Activated B cell treated with CpG ODN at 0.5 μM for 24 hours (primary cell): ENCODE measurements at places on chromosomes 12 and 14.

DNA sequence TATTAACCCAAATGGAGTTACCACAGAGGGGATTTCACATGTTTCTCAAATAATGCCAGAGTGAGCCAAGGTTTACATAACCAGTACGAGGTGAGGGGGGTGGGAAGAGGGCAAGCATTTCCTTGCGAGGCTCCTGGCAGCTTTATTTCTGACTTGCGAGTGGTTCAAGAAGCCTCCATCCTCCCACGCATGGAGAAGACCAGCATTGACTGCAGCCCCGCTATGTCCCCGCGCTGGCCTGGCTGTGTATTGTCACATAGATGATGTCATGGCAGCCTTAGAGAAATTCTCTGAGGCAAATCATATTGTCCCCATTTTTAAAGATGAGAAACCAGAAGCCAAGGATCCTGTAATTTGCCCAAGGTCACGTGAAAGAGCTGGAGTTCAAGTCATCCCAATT, 188.2 kb downstream of the CACNA1C start:
- DNase-seq = no peak

- peak; percentile 18 for DNase-seq
Measured at GRCh38 chr12:32535288-32535999, 136.1 kb downstream of the FGD4 start.

GRCh38 chr12:14841761-14842160, 1.6 kb downstream of the ART4 start:
- DNase-seq = no peak

DNA sequence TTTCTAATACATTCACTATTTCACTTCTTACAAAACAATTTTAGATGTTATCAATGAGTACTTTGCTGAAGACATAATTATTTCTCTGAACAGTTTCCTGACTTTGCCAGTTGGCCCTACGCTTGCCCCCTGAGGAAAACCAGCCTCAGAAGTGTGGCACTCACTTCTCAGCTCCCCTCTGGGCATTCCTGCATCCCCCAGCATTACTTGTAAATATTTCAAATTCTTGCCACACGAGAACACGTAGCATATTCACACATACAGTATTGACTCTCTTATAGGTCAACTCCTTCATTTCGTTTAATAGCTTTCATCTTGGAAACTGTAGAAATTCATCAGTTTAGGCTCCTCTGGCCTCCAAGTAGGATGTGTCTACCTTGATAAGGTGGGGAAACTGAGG, 65.2 kb downstream of the OTX2 start:
- no peak for DNase-seq

DNA sequence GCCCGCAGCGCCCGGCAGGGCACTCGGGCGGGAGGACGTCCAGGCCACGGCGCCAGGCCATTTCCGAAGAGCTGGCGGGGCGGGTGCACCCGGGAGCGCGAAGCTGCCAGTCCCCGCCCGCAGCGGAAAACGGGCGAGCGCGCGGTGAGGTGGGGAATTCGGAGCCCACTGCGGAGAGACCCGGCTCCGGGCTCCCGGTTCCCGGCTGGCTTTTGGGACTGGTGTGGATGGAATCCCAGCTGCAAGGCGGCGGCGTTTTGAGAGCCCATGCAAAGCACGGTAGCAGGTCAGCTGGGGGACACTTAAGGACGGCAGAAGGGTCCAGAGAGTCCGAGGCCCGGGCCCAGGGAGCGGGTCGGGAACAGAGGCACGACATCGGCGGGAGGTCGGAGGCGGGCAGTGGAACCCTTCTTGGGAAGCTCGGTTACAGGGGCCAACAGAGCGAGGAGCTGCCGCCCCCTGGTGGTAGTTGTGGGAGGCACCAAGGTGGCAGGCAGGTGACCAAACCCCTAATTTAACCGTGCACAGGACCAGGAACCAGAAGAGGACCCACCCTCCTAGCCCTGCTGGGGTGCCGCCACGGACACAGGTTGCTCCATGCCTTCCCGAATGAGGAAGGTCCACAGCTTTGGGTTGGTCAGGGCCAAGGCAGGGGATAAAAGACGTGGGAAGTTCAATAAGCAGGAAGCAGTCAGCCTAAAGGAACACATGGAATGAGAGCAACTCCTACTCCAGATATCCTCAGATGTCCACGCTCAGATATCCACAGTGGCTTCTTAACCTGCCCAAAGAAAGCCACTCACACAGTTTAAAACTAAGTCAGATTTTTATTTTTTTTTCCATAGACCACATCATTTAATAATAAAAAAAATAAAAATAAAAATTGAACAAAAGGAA, 685 bp upstream of the CDH24 start:
- peak; percentile 80 for DNase-seq

DNA sequence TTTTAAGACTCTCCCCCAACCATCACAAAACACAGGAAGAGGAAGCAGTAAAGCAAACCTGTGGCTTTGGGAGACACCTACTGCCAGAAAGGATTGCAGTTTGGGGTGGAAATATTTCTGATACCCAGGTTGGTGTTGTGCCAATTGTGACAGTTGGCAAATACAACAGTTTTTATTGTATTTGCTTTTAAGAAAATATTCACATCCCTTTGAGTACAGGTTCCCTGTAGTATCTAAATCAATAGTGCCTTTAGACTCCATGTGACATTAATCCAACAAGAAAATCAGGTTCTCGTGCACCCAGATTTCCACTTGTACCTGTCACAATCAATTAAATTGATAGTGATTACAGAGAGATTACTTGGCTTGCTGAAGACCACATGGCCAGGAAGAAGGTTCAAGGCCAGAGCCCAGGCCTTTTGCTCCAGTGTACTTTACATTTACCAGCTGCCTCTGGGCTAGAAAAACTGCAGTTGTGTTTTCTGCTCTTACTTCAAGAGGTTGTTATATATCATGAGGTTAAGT, 361.2 kb downstream of the ATP23 start:
- no peak for DNase-seq

- no peak for DNase-seq
Measured at GRCh38 chr12:112307317-112308011, 74.8 kb downstream of the HECTD4 start.

- DNase-seq = no peak
Measured at GRCh38 chr14:68257969-68258368, 438.4 kb downstream of the RAD51B start.

- DNase-seq = no peak
Measured at GRCh38 chr14:54794796-54795195, 107.8 kb downstream of the GCH1 start.

DNA sequence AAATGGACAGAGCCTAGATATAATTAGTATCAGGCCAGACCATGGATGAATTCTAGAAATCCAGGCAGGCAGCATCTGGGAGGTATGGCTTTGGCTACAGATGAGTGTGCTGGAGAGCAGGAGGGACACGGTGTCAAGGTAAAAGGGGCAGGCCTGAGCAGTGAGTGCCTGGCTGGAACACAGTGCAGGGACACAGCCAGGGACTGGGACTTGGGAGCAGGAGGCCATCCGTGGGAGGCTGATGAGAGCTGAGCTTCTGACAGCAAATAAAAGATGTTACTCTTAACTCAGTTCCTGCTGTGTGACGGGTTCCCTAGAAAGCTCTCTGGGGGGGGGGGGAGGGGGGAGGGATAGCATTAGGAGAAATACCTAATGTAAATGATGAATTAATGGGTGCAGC, 13.6 kb upstream of the LGALS3 start:
- no peak for DNase-seq

DNA sequence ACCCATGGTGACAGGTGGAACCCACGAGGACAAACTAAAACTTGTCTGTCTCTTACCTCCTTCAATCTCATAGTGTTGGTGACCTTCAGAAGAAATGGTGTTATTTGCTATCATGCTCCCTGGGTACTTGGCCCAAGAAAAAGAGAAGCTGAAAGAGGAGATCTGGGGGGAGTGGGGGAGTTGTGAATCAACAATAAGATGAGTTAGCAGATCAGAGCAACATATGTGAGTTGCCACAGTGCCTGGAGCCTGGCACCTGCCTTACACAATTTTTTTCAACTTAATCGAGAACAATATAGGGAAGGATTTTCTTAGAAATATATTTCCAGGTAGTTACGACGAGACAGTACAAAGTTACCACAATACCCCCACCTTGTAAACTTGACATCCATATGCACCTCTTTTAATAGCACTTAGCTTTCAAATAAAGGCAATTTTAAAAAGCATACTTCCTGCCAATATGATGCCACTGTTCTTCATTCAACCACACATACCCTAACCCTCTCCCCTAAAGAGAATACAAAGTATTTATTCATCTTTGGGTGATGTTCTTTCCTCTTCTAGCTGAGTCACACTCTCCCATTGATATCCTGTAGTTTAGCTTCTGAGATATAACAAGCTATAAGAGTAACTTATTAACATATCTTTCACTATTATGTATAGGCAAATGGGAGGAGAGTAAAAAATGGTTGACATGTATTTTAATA, 424.1 kb upstream of the OR4E1 start:
- no peak for DNase-seq

DNA sequence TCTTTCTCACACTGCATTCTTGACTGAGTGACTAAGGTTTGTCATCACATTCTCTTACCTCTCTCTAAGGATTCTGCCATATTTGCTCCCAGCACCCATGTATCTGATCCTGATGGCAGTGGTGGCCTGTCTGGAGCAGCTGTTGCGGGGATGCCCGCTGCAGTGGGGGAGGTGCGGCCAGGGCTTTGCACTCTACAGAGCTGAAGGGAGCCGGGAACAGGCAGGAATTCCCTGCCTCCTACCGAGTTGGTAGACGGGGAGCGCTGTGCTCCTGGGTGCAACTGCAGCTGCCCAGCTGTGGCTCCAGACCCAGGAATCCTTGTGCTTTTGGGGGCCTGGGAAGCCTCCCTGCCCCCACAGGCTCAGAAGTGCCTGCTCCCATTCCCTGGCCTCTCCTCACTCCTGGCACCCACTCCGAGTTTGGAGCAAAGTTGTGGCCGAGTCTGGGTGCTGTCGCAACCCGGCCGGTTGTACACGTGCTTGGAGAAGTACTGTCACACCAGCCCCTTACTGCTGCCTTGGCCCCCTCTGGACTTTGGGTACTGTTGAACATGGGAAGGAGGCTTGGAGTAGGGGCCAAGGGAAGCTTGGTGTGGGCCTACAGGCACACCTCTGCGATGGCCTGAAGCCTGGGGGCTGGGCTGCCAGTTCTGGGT, 106.9 kb upstream of the OR4E1 start:
- no peak for DNase-seq

DNA sequence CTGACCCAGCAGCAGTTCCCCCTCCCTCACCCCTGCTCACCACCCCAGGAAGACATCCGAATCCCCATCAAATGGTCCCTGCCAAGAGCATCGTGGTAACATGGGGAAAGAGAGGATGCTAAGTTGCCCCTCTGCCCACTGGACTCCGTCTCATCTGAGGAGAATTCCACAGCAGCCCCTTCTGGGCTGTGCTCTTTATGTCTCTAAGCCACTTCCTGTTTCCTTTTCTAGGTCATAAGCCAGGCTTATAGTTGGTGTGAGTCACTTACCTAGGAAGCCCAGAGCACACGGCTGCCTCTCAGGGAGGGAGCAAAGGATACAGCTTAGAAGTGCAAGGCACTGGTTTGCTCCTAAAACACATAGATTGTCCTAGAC, 76.0 kb downstream of the VCPKMT start:
- DNase-seq = no peak

DNA sequence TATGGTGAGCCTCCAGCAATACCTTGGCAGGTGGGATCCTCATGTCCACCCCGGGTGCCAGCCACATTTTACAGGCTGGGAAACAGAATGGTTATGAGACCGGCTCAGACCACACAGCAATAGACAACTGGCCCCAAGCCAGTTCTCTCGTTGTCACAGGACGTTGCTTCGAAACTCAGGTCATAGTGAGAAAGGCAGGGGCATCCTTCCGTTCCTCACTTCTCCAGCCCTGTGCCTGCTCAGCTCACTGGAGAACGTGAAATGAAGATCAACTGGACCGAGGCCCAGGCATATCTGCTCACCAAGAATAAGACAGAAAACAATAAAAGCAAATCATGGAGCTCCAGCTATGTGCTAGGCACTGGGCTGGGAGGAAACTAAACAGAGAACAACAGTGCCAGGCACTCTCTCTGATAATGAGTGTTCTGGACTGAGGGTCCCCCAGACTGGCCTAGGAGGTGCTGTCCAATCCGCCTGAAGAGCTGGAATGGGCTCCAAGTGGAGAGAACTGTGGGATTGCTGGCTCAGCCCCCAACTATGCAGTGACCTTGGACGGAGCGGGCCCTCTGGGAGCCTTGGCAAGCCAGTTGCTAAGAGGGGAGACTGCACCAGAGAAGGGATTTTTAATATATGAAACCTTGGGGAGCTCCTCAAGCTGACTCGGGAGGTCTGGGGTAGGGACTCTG, 18.8 kb upstream of the FAIM2 start:
- no peak for DNase-seq

DNA sequence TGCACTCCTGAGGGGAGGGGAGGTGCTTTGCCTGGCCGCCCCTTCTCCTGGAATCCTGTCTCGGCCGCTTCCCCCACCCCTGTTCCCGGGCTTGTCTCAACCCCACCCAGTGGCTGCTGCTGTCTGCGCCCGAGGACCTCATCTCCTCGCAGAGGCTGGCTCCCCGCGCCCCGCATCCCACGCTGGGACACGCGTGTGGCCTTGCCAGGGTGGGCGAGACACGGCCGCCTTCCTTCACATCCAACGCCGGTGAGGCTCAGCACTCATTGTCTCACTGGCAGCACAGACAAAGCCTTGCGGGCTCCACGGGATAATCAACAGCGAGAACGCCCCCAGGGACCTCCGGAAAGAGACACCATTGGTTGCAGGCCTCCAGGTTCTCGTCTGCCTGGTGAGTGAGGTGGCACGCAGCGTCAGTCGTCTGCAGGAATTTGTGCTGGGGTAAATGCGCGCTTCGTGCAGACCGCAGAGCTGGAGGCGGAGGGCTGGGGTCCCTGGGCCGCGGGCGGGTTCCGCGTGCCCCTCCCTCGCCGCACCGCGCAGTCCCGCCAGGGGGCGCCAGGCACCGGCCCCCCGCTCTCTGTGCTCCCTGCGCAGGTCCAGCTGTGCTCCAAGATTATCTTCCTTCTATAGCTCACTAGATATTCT, 26.8 kb downstream of the CCDC177 start:
- DNase-seq = no peak

DNA sequence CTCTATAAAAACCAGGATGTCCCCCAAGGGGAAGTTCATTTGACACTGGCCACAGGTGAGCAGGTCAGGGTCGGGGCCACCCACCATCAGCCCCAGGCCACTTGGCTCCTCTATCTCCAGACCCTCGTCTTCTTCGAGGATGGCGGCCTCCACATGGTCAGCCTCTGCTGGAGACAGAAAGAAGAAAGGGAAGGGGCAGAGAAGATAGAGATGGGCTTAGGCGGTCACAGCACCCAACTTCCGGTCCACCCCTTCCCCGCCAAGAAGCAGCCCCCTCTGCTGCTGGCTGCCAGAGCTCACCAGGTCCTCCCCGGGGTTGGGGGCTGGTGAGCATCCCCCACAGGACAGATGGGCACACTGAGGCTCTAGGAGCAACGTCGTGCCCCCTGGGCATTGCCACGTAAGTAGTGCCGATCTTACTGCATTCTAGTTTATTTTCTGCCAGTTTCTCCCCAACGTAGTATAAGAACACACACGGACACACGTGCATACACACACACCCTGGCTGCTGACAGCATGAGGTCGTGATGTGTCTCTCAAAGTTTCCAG, 14.2 kb downstream of the BCL11B start:
- no peak for DNase-seq

- DNase-seq = no peak
Measured at GRCh38 chr12:103793046-103793445, 48.0 kb downstream of the NT5DC3 start.
